ENCODE measurements at places on chromosomes 4 and X. TPM values are rescaled to one million over a fixed set of nuclear protein-coding genes. Genes with fewer than 3 reads are reported as not detected.

STPG2 gene
- total RNA-seq, result 0.85 TPM

SHROOM2 gene
- 12.5 TPM for total RNA-seq

P2RY4 gene
- 1.1 TPM for total RNA-seq

REPS2 gene
- 5.2 TPM for total RNA-seq

ACOX3 gene
- total RNA-seq, result 60.0 TPM

GRIPAP1 gene
- 69.7 TPM for total RNA-seq

Data from mesothelial cell of epicardium (in vitro differentiated cells).